Glutamatergic neuron (in vitro differentiated cells): ENCODE measurements at places on chromosomes 13 and 19. TPM values are rescaled to one million over a fixed set of nuclear protein-coding genes. Genes with fewer than 3 reads are reported as not detected.
A peak's percentile ranks its signal among the peaks of the same experiment; 100 is the strongest.

CGB5 gene
- not detected for total RNA-seq

SIGLEC10 gene
- not detected for total RNA-seq

TMEM150B gene
- not detected for total RNA-seq

HIPK4 gene
- total RNA-seq = not detected

TPTE2 gene
- not detected for total RNA-seq

SDHAF1 gene
- 17.7 TPM for total RNA-seq

ZNF625 gene
- total RNA-seq = 25.1 TPM

NLRP11 gene
- total RNA-seq = 0.34 TPM

- no peaks in the 10 kb centered on the region for H3K4me1 ChIP-seq
- no peak overlapping the region for H3K27ac ChIP-seq
- peaks cover 3% of the 10 kb centered on the region for H3K27me3 ChIP-seq
- no peaks in the 10 kb centered on the region for H3K36me3 ChIP-seq
These were observed 53.2 kb downstream of the NWD1 start for GRCh38 chr19:16772841-16773240.

- peaks cover 3% of the 10 kb centered on the region for H3K27me3 ChIP-seq
- no peak overlapping the region for H3K4me3 ChIP-seq
- H3K27ac ChIP-seq = no peak overlapping the region
These were observed 277.2 kb downstream of the TEX29 start for GRCh38 chr13:111597618-111598017.

GRCh38 chr19:11481534-11482383 lies 913 bp upstream of the ELAVL3 start:
- DNase-seq = peak; percentile 90
- peaks cover 10% of the 10 kb centered on the region for H3K36me3 ChIP-seq
- H3K27me3 ChIP-seq = peaks cover 27% of the 10 kb centered on the region
- H3K4me1 ChIP-seq = peaks cover 14% of the 10 kb centered on the region

DNA sequence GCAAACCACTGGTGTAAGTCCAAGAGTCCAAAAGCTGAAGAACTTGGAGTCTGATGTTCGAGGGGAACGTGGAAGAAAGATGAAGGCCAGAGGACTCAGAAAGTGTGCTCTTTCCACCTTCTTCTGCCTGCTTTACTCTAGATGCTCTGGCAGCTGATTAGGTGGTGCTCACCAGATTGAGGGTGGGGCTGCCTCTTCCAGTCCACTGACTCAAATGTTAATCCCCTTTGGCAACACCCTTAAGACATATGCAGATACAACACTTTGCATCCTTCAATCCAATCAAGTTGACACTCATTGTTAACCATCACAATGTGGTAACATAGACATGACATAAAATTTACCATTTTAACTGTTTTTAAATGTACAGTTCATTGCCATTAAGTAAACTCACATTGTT lies 249.5 kb downstream of the COG6 start:
- H3K27me3 ChIP-seq = no peaks in the 10 kb centered on the region
- no peaks in the 10 kb centered on the region for H3K4me1 ChIP-seq

DNA sequence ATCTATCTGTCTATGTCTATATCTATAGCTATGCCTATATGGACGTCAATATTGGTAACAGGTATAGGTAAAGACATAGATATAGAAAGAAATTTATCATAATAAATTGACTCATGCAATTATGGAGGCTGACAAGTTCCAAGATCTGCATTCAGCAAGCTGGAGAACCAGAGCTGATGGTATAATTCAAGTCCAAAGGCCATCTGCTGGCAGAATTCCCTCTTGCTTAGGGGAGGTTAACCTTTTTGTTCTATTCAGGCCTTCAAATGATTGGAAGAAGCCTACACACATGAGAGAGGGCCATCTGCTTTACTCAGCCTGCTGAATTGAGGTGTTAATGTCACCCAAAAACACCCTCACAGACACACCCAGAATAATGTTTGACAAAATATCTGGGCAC lies 10.8 kb downstream of the RASL11A start:
- no peak for DNase-seq
- H3K4me3 ChIP-seq = no peak overlapping the region
- no peaks in the 10 kb centered on the region for H3K4me1 ChIP-seq
- no peaks in the 10 kb centered on the region for H3K36me3 ChIP-seq

DNA sequence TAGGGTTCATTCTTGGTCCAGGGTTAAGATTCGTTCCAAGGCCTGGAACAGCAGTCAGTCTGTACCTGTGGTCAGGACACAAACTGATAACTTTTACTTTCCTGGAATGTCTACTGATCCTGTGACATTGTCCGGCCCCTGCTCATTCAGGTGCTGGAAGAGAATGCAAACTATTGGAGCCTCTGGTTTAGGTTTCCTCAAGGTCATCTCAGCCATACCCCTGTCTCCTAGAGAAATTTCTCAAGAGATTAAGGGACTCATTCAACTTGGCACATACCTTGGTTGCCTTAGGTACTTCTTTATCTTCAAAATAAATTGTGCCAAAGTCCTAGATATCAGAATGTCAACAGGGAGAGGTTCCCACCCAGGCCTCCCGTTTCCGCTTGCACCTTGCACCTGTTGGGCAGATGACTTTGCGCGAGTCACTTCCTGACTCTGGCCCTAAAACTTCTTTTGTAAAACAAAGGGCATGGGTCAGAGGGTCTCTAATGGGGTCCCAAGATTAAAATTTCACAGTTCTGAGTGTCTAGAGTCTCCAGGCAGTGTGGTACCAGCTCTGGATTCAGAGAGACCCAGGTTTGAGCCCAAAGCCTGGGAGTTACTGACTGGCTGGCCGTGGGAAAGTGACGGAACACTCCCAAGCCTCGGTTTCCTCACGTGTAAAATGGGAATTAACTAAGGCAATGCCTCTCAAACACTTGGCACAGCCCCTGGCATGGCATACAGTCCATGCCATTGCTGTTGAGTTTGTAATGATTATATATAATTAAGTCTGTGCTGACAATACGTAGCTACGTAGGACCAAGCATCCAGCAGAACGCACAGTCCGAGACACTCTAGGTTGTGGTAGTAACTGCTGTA lies 25.8 kb upstream of the CYP2S1 start:
- no peak overlapping the region for H3K27ac ChIP-seq
- no peaks in the 10 kb centered on the region for H3K36me3 ChIP-seq
- DNase-seq = no peak
- no peaks in the 10 kb centered on the region for H3K4me1 ChIP-seq
- no peak overlapping the region for H3K4me3 ChIP-seq

GRCh38 chr13:91805605-91806004 lies 407.2 kb downstream of the GPC5 start:
- H3K4me3 ChIP-seq = no peak overlapping the region
- H3K4me1 ChIP-seq = peaks cover 10% of the 10 kb centered on the region
- no peak overlapping the region for H3K27ac ChIP-seq
- H3K36me3 ChIP-seq = no peaks in the 10 kb centered on the region

DNA sequence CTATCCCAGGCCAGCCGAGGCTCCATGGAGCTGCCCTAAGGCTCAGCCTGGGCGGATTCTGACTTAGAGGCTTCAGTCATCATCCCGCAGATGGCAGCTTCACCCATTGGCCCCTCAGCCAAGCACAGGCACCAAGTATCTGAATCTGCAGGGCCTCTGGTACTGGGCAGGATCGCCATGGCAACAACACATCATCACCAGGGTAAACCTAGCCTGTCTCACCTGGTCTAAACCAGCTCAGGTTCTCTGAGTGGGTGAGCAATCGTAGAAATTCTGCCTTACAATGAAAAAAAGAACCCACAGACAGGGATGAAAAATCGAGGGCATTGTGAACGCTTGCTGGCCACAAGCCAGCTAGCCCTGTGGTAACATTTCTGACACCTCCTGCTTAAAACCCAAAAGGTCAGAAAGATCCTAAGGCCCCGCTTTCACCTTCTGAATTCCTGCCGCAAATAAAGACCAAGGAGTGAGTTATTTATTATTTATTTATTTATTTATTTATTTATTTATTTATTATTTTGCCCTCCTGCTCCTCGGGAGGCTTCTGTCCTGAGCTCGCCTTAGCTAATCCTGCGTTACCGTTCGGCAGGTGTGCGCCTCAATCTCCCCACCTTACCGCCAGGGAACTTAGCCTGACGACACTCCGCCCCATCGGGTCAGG lies 12.0 kb upstream of the CEACAM21 start:
- H3K4me1 ChIP-seq = peaks cover 2% of the 10 kb centered on the region
- no peaks in the 10 kb centered on the region for H3K36me3 ChIP-seq
- no peak for DNase-seq
- peaks cover 21% of the 10 kb centered on the region for H3K27me3 ChIP-seq
- peak overlapping the region; percentile 72 for H3K4me3 ChIP-seq
- H3K27ac ChIP-seq = no peak overlapping the region

DNA sequence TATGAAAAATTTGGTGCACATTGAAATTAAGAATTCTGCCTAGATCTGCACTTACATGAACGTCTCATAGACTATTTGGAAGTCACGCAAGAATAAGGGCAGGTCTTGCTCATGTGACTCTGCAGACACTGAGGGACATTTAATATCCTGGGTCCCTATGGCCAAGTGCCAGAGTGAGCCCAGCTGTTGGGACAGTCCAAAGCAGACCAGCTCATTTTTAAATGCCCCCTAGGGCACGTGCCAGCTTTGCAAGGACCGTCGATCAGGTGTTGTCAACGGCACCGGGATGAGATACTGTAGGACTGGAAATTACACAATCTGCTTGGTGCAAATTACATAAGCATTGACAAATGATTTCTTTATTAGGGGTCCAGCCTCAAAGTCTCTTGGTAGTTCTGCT lies 293.6 kb downstream of the TEX29 start:
- no peak overlapping the region for H3K4me3 ChIP-seq
- no peaks in the 10 kb centered on the region for H3K4me1 ChIP-seq
- no peak overlapping the region for H3K27ac ChIP-seq
- no peaks in the 10 kb centered on the region for H3K27me3 ChIP-seq
- no peak for DNase-seq

- DNase-seq = no peak
- H3K36me3 ChIP-seq = peaks cover 7% of the 10 kb centered on the region
- H3K4me3 ChIP-seq = no peak overlapping the region
- no peak overlapping the region for H3K27ac ChIP-seq
- H3K4me1 ChIP-seq = no peaks in the 10 kb centered on the region
- no peaks in the 10 kb centered on the region for H3K27me3 ChIP-seq
These were observed 9.5 kb upstream of the ERVV-1 start for GRCh38 chr19:53004242-53004641.

GRCh38 chr13:104014803-104015645 lies 948.8 kb upstream of the SLC10A2 start:
- H3K36me3 ChIP-seq = no peaks in the 10 kb centered on the region
- H3K4me3 ChIP-seq = no peak overlapping the region
- peaks cover 8% of the 10 kb centered on the region for H3K4me1 ChIP-seq

GRCh38 chr13:75635828-75636435 lies at the start of gene LMO7:
TSS of gene LMO7 (plus strand) at chr13:75636330. CDS start at chr13:75636658, 328 bp downstream.
- H3K36me3 ChIP-seq = no peaks in the 10 kb centered on the region
- H3K27ac ChIP-seq = no peak within 1 kb of the TSS
- peak within 1 kb of the TSS; percentile 73 for H3K4me3 ChIP-seq
- peaks cover 3% of the 10 kb centered on the region for H3K4me1 ChIP-seq
- H3K27me3 ChIP-seq = peaks cover 13% of the 10 kb centered on the region

DNA sequence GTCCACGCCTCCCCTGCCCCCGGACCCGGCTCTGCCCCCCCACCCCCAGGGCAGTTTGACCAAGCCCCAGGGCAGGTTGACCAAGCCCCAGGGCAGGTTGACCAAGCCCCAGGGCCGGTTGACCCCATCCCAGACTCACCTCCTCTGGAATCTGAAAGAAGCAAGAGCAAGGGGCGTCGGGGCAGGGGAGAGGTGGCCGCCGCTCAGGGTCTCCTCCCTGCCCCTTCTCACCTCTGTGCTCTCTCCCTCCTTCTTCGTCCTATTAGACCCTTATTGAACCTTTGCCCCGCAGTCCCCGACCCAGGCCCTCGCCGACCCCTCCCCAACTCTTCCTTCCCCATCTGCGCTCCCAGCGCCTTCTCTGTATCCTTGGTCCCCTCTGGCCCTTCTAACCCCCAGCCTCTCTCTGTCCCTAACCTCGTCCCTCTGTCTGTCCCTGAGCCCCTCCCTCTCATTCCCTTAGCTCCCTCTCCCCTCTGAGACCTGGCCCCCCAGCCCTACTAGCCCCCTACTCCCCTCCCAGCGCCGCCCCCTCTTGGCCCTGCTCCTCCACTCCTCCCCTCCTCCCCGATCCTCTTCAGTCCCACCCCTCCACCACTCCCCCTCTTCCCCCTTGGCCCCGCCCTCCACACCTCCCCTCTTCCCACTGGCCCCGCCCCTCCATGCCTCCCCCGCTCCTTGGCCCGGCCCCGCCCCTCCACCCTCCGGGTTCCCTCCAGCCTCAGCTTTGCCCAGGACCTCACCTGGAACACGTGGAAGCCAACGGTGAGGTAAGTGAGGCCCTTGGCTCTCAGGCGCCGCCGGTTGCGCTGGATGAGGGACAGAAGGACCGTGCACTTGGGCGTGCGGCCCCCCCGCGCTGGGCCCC lies 7.6 kb downstream of the CAPN12 start:
- H3K4me3 ChIP-seq = peak overlapping the region; percentile 61
- peaks cover 4% of the 10 kb centered on the region for H3K4me1 ChIP-seq
- H3K27me3 ChIP-seq = peaks cover 15% of the 10 kb centered on the region
- peaks cover 5% of the 10 kb centered on the region for H3K36me3 ChIP-seq

- no peak overlapping the region for H3K27ac ChIP-seq
- H3K4me3 ChIP-seq = no peak overlapping the region
- H3K4me1 ChIP-seq = no peaks in the 10 kb centered on the region
- H3K27me3 ChIP-seq = no peaks in the 10 kb centered on the region
- DNase-seq = no peak
These were observed 113.2 kb downstream of the MYCBP2 start for GRCh38 chr13:77213644-77214043.

DNA sequence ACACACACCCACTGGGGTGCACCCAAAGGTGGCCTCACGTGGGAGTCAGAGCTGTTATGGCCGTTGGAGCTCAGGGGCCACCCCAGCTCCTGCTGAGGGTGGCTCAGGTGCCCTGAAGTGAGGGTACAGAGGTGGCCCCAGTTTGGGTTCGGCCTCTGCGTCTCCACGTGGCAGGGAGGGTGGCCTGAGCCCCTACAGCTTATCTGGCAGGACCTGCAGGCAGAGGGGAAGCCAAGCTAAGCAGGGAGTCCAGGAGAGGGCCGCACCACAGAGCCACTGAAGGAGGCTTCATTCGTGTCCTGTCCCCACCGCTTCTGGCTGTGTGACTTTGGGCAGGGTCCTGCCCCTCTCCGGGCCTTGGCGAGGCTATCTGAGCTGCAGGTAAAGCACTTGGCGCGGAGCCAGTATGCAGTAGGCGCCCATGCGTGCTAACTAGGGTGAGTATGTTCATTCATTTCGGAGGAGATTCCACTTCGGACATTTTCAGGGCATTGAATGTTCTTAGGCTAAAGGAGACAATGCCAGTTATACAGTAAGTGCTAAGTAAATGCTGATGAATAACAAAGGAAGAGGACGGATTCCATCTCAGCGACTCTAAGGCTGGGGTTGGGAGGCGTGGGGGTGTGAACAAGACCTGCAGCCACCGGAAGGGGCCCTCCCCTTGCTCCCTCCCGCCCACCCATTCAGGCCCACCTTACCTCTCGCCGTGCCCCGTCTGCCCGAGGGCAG lies 4.9 kb downstream of the REX1BD start:
- H3K36me3 ChIP-seq = no peaks in the 10 kb centered on the region
- H3K4me1 ChIP-seq = peaks cover 5% of the 10 kb centered on the region
- no peak overlapping the region for H3K27ac ChIP-seq
- H3K4me3 ChIP-seq = peak overlapping the region; percentile 81
- no peak for DNase-seq
- peaks cover 15% of the 10 kb centered on the region for H3K27me3 ChIP-seq

GRCh38 chr13:84399320-84400085 lies 517.2 kb upstream of the SLITRK1 start:
- peaks cover 9% of the 10 kb centered on the region for H3K36me3 ChIP-seq
- no peaks in the 10 kb centered on the region for H3K27me3 ChIP-seq
- DNase-seq = no peak
